ENCODE measurements at places on chromosomes 1 and 21.

DNA sequence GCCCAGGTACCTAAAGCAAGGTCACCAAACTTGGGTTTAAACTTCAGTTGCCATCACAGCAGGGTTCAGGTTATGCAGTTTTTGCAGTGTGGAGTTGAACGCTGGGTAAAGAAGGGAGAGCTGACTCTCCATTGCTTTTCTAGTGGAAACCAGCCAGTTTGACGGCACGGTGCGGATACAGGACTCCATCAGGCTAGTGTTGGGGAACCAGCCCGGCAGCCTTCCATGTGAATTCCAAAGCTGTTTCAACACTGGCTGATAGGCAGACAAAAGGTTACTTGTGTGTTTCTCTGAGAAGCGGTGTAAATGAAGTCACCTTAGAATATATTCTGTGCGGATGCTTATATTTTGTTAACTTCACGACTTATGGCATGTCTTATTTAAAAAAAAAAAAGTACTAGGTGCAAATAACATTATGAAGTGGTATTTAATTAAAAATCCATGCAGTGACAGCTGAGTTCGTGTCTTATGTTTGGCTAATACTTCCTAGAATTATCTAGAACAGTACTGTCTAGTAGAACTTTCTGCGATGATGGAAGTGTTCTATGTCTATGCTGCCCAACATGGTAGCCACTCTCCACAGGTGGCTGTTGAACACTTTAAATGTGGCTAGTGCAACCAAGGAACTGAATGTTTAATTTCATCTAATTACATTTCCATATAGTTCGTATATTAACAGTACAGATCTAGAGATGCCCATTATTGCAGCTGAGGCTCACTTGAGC is 29.9 kb upstream of the RCAN3 start:
- no peak for DNase-seq

GRCh38 chr1:46394108-46394871 is at the start of gene FAAH:
FAAH (plus strand) TSS chr1:46394317; CDS start chr1:46394349, 32 bp downstream.
- no peak for DNase-seq

- peak; percentile 58 for DNase-seq
Observed at GRCh38 chr1:107514841-107515240, 374.0 kb downstream of the NTNG1 start.

GRCh38 chr1:229557200-229557850 is 1.2 kb downstream of the ABCB10 start:
- no peak for DNase-seq

DNA sequence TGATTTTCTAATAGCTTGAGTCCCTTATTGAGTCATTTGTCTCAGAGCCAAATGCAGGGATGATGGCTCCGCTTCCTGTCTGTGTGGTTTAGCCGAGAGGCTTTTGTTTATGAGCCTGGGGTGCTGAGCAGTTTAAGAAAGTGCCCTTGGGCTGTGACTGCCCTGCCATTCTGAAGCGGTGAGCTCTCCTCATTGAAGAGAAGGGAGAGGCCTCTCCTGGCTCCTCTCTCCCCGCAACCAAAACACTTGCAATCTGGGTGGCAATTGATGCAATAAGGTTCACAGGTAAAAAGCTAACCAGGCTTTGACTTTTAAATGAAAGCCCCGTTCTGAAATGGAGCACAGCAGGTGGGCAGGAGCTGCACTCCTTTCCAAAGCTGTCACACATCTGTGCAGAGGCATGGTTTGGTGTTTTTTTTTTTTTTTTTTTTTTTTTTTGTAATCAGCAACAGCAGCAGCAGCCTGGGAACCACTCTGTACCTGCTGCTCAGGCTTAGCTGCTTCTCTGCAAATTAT is 403.7 kb downstream of the SIPA1L2 start:
- no peak for DNase-seq

- no peak for DNase-seq
Observed at GRCh38 chr1:175174309-175175102, 18.1 kb downstream of the KIAA0040 start.

DNA sequence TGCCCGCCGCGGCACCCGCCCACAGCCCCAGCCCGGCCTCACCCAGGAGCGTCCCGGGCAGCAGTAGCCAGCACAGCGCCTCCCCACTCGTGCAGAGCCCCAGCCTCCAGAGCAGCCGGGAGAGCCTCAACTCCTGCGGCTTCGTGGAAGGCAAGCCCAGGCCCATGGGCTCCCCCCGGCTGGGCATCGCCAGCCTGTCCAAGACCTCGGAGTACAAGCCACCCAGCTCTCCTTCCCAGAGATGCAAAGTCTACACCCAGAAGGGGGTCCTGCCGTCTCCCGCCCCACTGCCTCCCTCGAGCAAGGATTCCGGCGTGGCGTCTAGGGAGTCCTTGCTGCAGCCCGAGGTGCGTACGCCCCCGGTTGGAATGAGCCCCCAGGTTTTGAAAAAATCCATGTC is 531.2 kb downstream of the KIF26B start:
- no peak for DNase-seq

GRCh38 chr21:35840197-35840799 is 220.0 kb downstream of the SETD4 start:
- peak; percentile 84 for DNase-seq

GRCh38 chr1:60984062-60984799 is 98.1 kb upstream of the NFIA start:
- no peak for DNase-seq

GRCh38 chr1:3999941-4000735 is 100.1 kb upstream of the C1orf174 start:
- no peak for DNase-seq

GRCh38 chr1:53385276-53386225 is 57.7 kb upstream of the LRP8 start:
- no peak for DNase-seq

DNA sequence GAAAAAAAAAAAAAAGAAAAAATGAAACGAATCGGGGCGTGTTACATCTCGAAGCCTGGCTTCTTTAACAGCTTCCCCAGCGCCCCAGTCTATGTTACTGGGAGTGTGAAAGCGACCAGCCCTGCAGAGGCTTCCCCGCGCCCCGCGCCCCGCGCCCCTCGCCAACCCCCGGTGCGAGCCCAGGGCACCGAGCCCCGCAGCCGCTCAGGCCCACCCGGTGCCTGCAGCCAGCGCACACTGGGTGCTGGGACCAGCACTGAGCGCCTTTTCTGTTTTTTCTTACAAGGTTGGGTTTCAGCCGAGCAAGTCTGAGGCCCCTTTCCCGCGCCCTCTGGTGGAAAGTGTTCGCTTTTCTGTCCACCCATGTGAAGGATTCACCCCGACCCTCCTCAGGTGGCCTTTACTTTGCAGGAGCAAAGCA is 42.1 kb upstream of the ZNF496 start:
- DNase-seq, result no peak

DNA sequence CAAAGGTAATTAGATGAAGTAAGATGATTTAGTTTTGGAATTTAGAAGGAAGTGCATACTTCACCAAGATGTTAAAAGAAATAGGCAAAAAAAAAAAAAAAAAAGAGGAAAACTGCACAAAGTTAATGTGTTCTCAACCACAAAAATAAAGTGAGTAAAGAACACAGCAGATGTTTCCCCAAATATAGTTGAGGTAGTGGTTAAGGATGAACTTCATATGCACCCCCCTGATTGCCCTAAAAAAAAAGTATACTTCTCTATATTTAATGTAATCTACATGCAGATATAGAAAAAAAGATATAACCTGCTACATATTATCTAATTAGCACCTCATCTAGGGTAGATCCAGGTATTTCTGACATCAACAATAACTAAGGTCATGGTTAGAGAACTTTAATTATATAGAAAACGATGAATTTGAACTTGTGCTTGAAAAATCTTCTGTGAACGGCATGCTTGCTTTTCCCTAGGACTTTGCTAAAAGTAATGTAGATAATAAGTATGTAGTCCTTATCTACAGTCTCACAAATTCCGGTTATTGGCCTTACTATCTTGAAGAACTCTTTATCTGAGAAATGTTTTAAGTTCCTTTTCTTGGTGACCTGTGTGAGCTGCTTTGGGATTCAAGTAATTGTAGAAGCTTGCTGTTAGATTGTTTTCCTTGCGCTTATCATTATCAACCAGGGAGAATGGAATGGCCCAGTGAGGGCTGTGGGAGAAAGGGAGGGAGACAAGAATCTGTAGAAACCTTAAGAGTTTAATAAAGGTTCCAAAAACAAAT is 70.1 kb upstream of the LRRC7 start:
- no peak for DNase-seq

DNA sequence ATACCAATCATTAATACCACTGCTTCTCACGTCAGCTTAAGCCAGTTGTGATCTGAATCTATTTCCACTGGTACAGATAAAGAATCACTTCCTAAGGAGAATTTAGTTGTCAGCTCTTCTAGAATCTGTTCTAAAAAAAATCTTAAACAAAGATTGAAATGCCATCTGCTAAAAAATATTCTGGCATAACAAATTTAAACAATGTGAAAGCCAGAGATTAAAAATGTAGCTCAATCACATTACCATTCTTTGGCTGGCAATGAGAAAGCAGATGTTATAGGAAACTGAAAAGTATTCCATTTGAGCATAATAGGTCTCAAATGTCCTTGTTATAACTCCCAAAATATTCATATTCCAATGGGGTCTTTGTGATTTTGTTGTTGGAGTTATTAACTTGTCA is 21.7 kb upstream of the LRRC8B start:
- no peak for DNase-seq

DNA sequence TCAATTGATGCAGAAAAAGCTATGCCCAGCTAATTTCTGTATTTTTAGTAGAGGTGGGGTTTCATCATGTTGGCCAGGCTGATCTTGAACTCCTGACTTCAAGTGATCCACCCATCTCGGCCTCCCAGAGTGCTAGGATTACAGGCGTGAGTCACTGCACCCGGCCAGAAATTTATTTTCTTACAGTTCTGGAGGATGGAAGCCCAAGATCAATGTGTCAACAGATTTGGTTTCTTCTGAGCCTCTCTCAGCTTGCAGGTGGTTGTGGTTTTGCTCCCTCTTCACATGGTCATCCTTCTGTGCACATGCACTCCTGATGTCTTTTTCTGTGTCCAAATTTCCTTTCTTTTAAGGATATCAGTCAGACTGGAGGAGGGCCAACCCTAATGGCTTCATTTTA is 35.6 kb downstream of the SHCBP1L start:
- DNase-seq, result no peak

- DNase-seq, result no peak
Observed at GRCh38 chr1:109634771-109635750, 15.4 kb downstream of the AMPD2 start.

- peak; percentile 61 for DNase-seq
Observed at GRCh38 chr1:204340081-204340889, 19.4 kb downstream of the PLEKHA6 start.

GRCh38 chr1:53272349-53272748 is 34.0 kb upstream of the MAGOH start:
- DNase-seq, result no peak

GRCh38 chr1:29235955-29236711 is at the start of gene PTPRU:
PTPRU (plus strand) TSS chr1:29236522; CDS start chr1:29236645, 123 bp downstream.
- no peak for DNase-seq

- DNase-seq, result no peak
Observed at GRCh38 chr1:44485229-44485933, 80.3 kb downstream of the RNF220 start.

DNA sequence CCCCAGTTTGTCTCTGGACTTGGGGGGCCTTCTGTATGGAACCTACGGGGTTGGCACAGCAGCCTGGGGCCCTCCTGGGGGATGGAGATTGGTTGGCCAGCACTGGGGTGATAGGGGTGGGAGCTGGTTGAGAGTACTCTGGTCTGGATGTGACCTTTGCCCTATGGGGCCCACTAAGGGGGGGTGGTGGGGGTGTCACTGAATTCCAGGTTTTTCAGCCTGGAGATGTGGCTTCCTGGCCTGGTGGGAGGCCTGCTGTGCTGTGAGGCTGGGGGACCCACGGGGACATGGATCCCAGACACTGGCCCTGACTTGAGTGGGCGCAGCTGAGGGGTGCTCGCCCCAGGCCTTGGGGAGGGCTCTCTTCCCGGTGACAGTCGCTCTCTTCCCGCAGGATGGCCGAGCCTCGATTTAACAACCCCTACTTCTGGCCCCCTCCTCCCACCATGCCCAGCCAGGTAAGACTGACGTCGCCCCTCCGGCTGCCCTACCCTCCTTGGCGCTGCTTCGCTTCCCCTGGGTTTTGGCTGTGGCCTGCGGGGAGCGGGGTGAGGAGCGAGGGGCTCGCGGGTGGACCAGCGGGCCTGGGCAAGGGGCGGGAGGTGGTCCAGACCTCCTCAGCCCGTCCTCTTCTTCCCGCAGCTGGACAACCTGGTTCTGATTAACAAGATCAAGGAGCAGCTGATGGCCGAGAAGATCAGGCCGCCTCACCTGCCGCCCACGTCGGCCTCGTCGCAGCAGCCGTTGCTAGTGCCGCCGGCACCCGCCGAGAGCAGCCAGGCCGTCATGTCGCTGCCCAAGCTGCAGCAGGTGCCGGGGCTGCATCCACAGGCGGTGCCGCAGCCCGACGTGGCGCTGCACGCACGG is 19.6 kb downstream of the ZNF362 start:
- DNase-seq, result no peak

GRCh38 chr1:245074898-245075297 is 79.9 kb upstream of the KIF26B start:
- no peak for DNase-seq

DNA sequence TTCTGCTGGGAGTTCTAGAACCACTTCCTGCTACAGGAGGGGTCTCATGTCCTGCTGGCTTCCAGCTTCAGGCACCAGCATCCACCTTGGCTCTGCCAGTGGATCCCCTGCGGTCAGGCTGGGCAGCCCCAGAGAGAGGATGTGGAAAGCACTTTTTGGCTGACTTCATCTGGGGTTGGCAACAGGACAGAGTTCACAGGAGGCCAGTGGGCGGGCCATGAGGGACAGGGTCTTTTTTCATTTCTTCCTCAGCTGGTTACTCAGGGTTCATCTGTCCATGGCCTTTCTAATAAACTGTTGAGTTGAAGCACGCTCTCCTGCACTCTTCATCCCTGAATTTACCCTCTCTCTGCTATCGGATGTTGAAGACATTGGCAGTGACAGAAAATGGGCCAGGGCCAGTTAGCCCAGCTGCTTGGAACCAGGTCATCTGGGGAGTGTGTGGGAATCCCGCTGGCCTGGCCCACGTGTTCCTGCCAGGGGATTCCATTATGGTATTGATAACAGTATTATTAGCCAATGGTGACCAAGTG is 45.2 kb downstream of the RPS6KA1 start:
- no peak for DNase-seq

DNA sequence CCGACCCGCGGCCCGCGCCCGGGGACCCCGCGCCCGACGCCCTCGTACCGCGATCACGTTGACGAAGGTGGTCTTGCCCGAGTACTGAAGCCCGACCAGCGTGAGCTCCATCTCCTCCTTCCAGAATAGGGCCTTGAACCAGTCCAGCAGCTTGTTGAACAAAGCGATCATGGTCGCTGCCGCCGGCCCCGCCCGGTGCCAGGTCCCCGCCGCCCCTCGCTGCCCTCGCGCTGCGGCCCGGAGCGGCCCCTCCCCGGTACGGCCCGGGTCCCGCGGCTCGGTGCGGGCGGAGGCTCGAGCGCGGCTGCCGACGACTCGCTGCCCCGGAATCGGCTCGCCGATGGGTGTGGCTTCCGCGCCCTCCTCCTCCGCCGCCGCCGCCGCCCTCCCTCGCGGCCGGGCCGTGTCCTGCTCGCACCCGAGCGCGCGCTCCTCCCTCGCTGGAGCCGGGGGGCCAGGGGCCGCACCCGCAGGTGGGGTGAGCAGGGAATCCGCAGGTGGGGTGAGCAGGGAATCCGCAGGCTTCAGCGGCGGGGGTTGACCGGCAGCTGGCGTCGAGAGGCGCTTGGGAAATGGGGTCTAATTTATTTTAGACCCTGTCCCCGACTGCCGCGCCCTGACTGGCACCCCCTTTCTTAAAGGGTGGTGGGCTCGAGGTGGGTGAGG is at the start of gene ARL8A:
Gene ARL8A, minus strand, starts transcription at position 336 of the 666 bp plus-strand sequence. Its CDS starts 165 bp downstream, at position 171.
- no peak for DNase-seq

Data from pons (tissue), 1 donor.